ENCODE measurements at places on chromosomes 7 and 10.

DNA sequence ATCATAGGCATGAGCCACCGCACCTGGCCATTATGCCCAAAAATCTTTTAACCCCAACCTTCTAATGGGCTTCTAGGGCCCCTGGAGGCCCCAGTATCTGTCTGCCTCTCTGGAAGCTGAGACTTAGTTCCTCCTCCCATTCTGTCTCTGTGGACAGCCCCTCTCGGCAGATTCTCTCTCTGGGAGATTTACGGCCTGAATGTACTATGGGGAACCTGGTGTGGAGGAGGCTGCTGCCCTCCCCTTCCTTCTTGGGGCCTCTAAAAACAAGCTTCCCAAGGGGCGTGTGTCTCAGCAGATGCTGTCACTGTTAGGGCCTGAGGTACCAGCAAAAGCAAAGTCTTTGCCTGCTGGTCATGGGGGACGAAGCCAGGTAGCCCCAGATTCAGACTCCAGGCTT, 35.8 kb upstream of the PRKAR1B start:
- no peak for DNase-seq

DNA sequence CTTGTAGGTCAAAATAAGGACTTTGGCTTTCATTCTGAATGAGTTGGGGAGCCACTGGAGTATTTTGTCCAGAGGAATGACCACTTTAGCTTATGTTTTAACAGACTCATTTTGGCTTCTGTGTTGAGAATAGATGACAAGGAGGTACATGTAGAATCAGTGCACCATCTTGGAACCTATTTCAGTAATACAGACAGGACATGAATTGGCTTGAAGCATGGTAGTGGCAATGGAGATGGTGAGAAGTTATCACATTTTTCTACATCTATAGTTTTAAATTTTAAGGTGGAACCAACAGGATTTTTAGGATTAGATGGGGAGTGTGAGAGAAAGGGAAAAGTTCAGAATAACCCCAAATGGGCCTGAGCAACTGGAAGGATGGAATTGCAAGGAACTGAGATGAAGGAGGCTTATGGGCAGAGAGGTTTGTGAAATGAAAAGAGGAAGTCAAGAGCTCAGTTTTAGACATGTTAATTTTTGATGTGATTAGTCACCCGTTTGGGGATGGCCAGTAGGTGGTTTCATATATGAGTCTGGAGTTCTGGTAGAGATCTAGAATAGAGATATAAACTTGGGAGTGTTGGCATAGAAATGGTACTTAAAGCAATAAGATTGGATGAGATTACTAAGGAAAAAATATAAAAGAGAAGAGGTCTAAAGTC, 89.2 kb upstream of the JAZF1 start:
- no peak for DNase-seq

DNA sequence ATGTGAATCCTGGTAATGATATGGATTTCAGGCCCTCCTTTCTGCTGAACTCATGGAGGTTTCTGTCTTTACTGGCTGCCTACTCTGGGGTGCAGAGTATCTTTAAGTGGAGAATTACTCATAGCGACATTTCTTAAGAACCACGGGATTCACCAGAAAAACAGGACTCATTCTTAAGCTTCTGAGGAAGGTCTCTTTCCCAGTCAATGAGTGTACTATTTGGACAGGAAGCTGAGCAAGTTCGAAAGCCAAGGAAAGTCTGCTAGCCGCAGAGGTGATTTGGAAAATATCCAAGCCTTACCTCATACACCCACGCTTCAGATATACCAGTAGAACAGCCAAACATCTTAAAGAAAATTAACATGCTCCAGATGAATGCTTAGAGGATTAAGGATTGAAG, 377.6 kb upstream of the MYO3A start:
- no peak for DNase-seq

GRCh38 chr10:28291881-28292297, 11.0 kb downstream of the MPP7 start:
- no peak for DNase-seq

DNA sequence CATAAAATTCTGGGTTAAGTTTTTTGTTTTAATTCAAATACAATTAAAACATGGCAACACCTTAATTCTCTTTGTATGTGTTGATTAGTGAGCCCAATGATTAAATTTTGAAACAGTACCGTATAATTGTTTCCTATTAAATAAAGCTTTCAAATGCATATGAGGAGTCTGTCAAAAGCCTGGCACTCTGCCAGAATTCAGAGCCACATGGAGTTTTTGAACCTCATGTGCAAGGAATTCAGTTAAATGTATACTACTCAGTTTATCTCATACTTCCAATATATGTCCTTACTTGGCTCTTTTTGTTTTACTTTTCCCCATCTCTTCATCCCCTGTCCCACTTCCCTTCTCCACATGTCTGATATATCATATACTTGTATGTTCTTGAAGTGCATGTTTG, 165.6 kb upstream of the FAM3C start:
- DNase-seq, result no peak

GRCh38 chr7:143263266-143264195, at the start of gene GSTK1:
GSTK1 (plus strand) TSS chr7:143263441; CDS start chr7:143263514, 73 bp downstream.
- DNase-seq, result peak; percentile 84

- DNase-seq, result peak; percentile 44
Observed at GRCh38 chr7:3154881-3155494, 111.3 kb upstream of the CARD11 start.

DNA sequence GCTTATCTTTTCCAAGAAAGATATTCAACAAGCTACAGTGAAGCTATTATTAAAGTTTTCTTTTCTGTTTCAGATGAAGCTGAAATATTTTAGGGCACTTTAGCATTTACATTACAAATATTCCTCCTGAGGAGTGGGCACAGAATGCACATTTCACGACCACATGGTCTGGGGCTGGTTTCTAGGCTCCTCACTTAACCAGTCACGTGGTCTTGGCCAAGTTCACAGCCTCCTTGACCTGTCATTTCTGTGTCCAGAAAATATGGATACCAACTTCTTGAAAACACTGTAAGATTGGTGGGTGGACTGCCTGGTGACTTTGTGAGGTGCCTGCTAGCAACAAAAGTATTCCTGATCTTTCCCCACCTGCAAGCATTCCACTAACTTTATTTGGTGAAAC, 70.9 kb downstream of the FAM171A1 start:
- no peak for DNase-seq

All from WERI-Rb-1 (cell line).